ENCODE measurements at places on chromosomes 2 and 18.

- DNase-seq, result no peak
Observed at GRCh38 chr2:226673314-226673723, 126.3 kb downstream of the IRS1 start.

- DNase-seq, result no peak
Observed at GRCh38 chr2:206218796-206219499, 55.5 kb upstream of the ZDBF2 start.

GRCh38 chr2:121189661-121190381 lies 95.2 kb downstream of the TFCP2L1 start:
- DNase-seq, result no peak

DNA sequence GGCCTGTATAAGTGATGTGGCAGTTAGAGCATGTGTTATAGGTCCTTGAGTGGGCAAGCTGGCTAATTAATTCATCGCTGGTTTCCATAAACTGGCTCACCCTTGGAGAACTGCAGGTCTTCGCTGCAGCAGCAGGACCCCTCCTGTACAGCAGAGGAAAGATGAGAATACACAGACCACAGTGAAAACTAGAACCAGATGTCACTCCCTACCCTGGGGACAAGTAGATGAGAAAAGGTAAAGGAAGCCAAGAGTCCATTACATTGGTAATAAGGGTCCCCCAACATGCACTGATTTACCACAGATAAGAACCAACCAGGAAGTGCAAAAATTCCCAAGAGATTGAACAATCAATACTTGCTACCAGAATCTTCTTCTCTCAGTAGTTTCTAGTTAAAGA lies 415.6 kb upstream of the LYPD1 start:
- no peak for DNase-seq

DNA sequence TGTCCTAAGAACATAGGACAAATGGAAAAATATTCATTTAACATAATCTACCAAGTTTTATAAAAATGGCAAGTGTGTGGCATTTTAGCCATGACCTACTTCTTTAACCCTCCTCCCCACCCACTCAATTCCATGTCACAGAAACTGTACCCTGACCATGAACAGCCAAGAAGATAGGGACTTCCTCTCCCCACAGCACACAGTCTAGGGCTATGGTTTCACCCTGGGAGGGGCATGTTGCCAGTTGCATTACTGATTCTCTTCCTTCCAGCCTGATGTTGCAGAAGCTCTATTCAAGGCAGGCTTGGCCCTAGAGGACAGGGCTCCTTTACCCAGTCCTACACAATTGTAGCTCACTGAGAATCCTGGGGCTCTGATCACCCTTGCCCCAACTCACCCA lies 153.6 kb upstream of the KLF7 start:
- no peak for DNase-seq

DNA sequence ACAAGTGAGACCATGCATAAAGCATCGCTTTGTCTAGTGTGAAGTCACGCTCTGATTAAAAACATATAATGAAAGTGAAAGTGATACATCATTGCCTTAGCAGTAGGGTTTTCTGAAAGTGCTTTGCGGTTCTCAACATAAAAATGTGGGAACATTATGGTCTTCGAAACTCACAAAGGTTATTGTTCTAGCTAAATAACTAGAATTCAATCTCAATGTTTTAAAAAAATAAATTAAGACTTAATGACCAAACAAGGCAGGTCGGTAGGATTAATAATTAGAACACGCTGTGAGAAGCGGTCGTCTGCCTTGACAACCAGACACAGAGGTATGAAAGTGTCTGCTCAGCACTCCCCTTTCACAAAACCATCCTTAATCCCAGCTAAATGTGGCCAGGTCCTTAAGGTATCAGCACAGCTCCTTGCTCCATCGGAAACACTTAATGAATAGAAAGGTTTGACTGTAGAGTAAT lies 42.2 kb downstream of the KLHL14 start:
- peak; percentile 66 for DNase-seq

GRCh38 chr2:128558895-128559532 lies 240.3 kb upstream of the HS6ST1 start:
- no peak for DNase-seq

- no peak for DNase-seq
Observed at GRCh38 chr2:8627019-8627691, 54.7 kb upstream of the ID2 start.

- no peak for DNase-seq
Observed at GRCh38 chr2:240948905-240949790, 43.0 kb downstream of the CROCC2 start.

DNA sequence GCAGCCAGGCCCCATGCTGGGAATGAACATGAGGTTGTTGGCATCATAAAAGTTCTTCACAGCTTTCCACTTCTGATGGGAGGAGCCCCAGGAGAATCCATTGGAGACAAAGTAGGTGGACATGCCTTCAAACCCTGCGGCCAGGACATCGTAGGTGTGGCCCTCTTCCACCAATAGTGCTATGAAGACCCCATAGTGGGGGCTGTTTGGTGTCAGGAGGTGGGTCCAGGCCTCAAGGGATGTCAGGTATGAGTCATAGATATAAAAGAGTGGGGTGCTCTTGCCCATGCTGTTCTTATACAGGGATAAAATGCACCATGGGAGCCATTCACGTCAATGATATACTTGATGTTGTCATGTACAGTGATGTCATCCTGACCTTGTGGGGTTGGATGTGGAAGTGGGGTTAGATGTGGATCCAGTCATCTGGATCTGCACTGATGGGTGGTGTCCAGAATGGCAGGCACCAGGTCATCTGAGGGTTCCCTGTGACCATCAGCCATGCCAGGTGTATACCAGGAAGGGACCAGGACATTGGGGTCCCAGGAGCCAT lies 22.1 kb upstream of the MCM6 start:
- DNase-seq, result no peak

DNA sequence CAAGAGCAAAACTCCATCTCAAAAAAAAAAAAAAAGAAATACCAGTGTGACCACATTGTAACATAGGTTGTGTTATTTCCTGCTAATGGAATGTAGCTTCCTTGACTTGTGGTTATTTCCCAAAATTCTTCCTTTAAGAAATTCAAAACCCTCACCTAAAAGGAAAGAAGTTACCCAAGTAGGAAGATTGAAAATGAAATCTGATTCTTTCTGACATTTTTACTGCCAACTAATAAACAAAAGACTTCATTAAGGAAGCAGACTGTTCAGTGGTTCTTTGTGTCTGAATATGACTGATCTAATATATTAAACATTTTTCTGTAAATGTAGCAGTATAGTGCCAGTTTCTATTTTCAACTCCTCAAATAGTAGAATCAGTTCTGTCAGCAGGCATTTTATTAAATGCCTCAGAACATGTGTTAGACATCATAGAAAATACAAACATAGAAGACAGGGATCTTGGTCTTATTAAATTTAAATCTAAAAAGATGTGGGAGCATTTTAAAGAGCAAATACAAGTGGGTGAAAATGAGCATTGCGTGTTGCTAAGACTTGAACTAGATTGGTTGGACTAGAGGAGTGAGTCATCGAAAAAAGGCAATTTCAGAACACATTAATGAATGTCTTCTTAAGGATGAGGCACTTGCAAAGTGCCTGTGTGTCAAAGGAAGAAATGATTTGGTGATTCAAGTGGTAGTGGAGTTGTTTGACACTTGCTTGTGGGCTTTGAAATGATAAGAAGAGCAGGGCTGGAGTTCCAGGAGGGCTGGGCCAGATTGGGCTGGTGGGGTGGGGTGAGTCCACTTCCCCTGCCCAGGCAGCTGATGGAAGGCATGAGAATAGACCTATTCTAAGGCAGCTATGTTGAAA lies 53.4 kb downstream of the PKP4 start:
- no peak for DNase-seq

DNA sequence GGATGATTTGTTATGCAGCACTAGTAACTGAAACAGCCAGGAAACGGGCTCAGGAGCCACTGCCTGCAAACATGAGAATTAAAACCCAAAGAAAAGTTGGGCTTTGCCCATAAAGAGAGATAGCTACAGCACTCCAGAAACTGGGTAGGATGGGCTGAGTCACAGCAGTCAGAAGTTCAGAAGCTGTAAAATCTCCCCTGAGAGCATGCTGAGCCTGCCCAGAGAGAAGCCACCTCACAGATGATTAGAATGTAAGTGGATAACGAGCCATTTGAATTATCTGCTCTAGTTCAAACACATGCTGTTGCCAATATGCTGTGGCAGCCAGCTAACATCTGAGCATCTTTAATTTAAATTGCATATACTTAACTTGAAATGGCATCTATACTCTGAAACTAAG lies 388.1 kb upstream of the ACVR2A start:
- DNase-seq, result no peak

- DNase-seq, result no peak
Observed at GRCh38 chr18:40360558-40360957, 1594.5 kb upstream of the PIK3C3 start.

- no peak for DNase-seq
Observed at GRCh38 chr2:115910270-115910669, 1467.8 kb downstream of the DPP10 start.

GRCh38 chr2:235324324-235324723 lies 169.5 kb upstream of the AGAP1 start:
- no peak for DNase-seq

GRCh38 chr2:209512971-209513370 lies 89.1 kb downstream of the MAP2 start:
- no peak for DNase-seq

DNA sequence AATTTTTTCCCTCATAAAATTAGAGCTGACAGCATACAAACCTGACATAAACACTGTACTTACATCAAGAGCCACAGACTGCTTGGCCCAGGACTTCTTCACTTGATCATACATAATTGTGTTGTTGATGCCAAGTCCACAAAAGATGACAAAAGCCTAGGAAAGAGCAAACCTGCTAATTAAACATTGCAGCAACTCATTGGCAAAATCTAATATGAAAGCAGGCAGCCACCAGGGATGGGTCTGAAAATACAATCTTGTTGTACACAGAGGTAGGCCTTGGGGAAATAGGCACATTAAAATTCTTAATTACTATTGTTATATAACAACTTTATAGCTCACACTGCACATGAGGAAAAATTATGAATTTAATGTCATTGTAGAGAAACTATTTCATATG lies 255.8 kb downstream of the PDE11A start:
- DNase-seq, result no peak

DNA sequence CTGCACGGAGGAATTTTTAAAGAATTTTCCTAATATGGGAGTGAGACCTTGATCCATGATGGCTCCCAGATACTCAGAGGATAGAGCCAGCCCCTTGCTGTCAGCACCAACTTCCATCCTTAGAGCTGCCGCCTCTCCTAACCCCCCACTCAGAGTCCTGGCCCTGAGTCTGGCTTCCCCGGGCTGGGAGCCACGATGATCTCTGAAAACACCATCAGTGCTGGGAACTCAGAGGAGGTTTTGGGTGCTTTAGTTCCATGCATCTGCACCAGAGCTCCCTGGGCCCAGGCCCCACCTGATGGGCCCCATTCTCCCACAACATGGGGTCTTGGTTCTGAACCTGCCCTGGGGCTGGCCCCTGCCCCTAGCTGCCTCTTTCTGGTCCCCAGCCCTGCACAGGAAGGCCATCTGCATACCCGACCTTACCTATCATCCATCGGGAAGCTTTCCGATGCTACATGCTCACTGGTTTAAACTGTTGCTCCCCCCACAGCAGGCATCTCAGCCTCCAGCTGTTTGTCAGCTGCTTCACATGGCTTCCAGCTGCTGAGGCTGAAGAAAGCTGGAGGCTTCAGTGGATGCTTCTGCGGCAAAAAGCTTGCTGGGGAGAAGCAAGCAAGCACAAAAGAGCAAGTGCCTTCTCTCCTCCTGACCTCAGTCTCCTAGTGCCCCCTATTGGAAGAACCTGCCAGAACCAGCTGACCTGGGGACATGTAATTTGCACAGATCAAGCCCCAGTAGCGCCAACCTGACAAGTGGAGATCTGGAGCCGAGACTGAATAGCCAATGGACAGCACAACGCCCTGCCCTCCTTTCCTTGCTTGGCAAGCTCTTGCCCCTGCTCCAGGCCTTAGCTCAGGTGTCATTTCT lies 24.2 kb upstream of the RHOB start:
- no peak for DNase-seq

GRCh38 chr18:30387401-30387800 lies 655.1 kb downstream of the DSC3 start:
- no peak for DNase-seq

DNA sequence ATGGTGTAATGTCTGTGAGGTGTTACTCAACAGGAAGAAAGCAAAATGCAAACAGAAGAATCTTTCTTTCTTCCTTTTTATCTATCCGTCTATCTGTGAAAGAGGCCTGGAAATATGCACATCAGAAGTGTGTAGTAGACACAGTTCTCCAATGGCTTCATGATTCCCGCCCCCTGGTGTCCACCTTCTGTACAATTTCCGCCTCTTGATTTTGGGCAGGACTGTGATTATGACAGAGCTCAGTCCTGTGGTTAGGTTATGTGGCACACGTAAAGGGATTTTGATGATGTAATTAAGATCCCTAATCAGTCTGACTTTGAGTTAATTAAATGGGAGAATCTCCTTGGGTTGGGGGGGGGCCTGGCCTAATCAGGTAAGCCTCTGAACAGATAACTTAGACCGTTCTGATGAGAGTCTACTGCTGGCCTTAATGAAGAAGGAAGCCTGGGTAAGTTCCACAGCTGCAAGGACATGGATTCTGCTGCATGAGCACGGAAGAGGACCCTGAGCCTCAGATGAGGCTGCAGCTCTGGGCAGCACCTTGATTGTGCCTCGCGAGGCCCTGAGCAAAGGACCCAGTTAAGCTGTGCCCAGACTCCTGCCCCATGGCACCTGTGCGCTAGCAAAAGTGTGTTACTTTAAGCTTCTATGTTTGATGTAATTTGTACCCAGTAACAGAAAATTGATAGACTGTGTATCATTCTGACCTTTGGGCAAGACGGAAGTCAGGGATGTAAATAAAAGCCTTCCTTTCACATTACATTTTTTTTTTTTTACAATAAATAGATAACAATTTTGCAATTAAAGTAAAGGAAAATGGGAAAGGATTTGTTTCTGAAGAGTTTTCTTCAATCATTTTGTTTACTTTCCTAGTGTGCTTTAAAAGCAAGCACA lies 11.3 kb upstream of the KCNF1 start:
- DNase-seq, result no peak

- DNase-seq, result no peak
Observed at GRCh38 chr2:73053316-73054114, 18.0 kb downstream of the SFXN5 start.

DNA sequence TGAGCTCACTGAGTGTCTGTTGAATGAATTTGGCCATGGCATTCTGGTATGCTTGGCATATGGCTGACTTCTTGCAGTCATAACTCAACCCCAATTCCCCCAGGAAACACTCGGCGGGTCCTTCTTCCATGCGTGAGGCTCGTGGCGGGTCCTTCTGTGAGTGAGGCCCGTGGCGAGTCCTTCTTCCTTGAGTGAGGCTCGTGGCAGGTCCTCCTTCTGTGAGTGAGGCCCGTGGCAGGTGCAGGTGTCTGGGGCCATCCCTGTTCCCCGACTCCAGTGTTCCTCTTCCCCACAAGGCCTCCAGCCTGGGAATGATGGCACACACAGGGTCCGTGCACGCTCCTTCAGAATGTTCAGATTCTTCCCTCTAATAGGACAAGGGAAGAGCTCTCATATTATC lies 169.0 kb downstream of the EIPR1 start:
- DNase-seq, result no peak

DNA sequence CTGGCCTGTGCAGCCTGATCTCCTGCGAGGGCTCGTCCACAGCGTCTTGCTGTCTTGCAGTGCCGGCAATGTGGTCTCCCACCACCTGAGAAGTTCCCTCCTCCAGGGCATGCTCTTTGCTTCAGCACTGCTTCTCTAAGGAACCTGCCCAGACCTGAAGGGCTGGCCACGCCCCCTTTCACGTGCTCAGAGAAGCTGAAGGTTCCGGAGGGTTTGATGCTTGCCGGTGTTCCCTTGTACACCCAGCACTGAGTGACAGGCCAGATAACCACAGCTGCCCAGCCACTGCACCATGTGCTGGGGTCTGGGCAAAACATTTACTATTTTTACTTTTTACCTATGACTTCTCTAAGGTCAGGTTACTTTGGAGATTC lies 1.7 kb upstream of the POLR2D start:
- no peak for DNase-seq

Data from NCI-H1417 treated with DMSO at 0.1 percent for 48 hours (cell line).